ENCODE measurements at places on chromosomes 7 and 10. TPM values are rescaled to one million over a fixed set of nuclear protein-coding genes. Genes with fewer than 3 reads are reported as not detected.

Gene MEIG1
- not detected for total RNA-seq

Gene NPC1L1
- 3.8 TPM for total RNA-seq

GRCh38 chr10:6988654-6989053 lies 408.6 kb upstream of the PRKCQ start:
- no peaks in the 10 kb centered on the region for H3K4me1 ChIP-seq
- no peak for DNase-seq
- H3K27ac ChIP-seq: no peak overlapping the region
- H3K27me3 ChIP-seq: peaks cover 3% of the 10 kb centered on the region
- H3K4me3 ChIP-seq: no peak overlapping the region

- H3K36me3 ChIP-seq: peaks cover 11% of the 10 kb centered on the region
- no peak overlapping the region for H3K4me3 ChIP-seq
- DNase-seq: peak; percentile 75
- H3K27ac ChIP-seq: peak overlapping the region; percentile 49
- H3K27me3 ChIP-seq: no peaks in the 10 kb centered on the region
These were observed 18.3 kb downstream of the GOT1 start for GRCh38 chr10:99412099-99412498.

DNA sequence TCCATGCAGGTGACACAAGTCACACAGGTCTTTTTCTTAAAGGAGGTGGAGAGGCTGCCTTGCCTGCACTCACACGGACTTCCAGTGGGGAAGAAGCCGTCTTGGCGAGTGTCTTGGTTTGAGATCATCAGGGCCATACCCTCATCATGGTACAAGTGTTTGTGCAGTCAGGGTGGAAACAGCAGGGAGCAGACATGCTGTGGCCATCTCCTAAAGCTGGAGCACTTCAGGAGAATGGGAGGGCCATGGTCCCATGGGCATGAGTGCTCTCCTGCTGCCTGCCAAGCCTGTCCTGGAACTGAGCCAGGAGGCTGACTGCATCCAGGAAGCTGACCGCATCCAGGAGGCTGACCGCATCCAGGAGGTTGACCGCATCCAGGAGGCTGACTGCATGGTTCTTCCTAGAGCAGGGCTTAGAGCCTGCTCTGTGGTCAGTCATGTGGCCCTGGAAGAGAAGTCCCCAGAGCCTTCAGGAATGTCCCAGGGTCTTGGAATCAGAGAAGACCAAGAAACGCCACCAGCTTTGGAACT lies 98.4 kb downstream of the ADARB2 start:
- no peaks in the 10 kb centered on the region for H3K27me3 ChIP-seq
- H3K4me3 ChIP-seq: no peak overlapping the region
- no peak for DNase-seq
- H3K27ac ChIP-seq: no peak overlapping the region
- H3K4me1 ChIP-seq: no peaks in the 10 kb centered on the region
- no peaks in the 10 kb centered on the region for H3K36me3 ChIP-seq

- no peak overlapping the region for H3K27ac ChIP-seq
- H3K4me1 ChIP-seq: peaks cover 11% of the 10 kb centered on the region
- no peak overlapping the region for H3K4me3 ChIP-seq
- peaks cover 8% of the 10 kb centered on the region for H3K27me3 ChIP-seq
These were observed 380.4 kb upstream of the ZMIZ1 start for GRCh38 chr10:78688230-78688900.

DNA sequence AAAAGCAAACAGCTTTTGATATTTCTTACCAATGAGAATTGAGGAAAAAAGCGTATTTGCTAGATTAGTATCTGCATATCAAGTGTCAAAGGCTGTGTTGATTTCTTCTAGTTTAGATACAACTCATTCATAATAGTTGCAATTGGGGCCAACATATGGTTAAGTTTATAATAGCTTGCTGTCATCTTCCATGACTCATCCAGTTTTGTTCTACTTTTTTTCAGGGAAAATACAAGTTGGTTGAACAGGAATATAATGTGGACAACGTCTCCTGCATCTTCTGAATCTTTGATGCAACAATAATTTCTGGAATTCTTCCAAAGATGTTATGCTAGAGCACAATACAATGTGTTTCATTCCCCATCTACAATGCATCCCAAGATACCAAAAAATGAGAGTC lies 182.0 kb downstream of the THSD7A start:
- no peak for DNase-seq
- no peak overlapping the region for H3K4me3 ChIP-seq

DNA sequence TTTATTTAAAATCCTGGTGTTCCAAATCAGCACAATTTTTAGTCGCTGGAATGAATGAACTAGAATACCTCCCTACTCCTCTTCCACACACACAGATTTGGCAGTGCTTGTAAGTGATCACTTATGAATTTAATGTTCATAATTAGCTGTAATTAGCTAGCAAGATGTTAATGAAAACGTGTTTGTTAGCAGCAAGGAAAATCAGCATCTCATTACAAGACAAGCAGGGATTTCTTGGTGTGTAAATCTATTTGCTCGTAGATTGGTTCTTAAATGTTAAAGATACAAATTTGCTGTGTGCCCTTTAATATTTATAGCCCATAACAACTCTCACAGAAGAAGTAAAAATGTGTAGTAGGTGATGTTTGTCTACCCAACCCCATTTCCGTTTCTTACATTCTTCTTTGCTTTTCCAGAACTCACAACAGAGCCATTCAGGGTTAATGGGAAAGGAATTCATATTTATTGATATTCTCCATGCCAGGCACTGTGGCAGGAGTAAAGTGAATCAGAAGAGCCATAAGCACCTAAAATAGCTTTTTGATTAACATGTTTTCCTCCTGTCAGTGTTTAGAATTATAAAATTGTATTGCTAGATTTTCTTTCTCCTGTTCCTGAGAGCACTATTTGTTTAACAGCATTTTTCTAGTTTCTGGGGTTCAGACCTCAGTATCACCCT lies 49.6 kb downstream of the SEMA3C start:
- no peaks in the 10 kb centered on the region for H3K4me1 ChIP-seq
- no peak overlapping the region for H3K27ac ChIP-seq
- no peaks in the 10 kb centered on the region for H3K27me3 ChIP-seq
- no peak for DNase-seq
- H3K36me3 ChIP-seq: no peaks in the 10 kb centered on the region
- no peak overlapping the region for H3K4me3 ChIP-seq

All from HepG2 (cell line).